ENCODE measurements at places on chromosomes 12 and 14. TPM values are rescaled to one million over a fixed set of nuclear protein-coding genes. Genes with fewer than 3 reads are reported as not detected.

PAX9 gene
- total RNA-seq = not detected

JKAMP gene
- 43.9 TPM for total RNA-seq

KRT75 gene
- total RNA-seq = not detected

HNF1A gene
- not detected for total RNA-seq

DNA sequence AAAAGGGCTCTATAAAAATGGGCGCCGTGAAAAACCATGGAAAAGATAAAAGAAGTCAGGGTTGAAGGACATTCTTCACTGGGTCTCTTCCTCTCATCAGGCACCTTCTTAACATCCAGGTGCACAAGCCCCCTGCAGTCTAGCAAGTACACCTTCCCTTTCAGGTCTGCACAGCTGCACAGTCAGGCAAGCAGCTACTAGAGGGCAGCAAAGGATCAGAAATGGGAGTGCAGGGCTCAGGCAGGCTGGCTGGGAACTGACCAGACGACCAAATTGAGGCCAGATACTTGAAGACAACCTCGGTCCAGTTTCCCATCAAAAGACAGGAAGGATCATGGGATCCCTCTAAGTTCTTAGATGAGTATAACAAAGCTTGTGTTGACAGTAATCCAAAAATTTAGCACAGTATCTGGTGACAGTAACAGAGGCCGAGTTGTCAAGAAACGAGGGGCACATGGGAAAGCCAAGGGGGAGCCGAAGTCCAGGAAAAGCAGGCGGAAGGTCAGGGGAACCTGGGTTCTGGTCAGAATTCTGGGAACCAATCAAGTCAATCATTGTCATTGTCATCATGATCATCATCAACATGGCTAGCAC is 10.1 kb upstream of the GRIP1 start:
- H3K27me3 ChIP-seq = no peaks in the 10 kb centered on the region
- no peaks in the 10 kb centered on the region for H3K36me3 ChIP-seq
- no peaks in the 10 kb centered on the region for H3K4me1 ChIP-seq

DNA sequence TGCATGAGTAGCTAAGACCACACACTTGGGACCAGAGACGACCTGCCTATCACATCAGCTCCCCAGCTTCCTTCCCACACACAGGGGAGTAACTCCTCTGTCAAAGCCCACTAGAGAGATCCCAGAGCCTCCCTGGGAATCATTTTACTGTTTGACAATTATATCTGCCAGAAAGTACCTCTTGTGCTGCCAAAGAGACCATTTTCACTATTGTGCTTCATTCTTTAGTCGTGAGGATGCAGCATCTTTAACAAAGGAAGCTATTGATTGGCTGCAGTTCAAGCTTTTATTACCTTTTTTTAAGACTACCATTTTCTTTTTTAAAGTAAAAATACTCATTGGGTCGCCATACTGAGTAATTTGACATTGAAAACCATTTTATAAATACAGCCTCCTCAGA is 194.5 kb upstream of the RGS6 start:
- H3K4me3 ChIP-seq = no peak overlapping the region
- no peak for DNase-seq
- no peaks in the 10 kb centered on the region for H3K27me3 ChIP-seq
- H3K27ac ChIP-seq = no peak overlapping the region
- H3K4me1 ChIP-seq = no peaks in the 10 kb centered on the region

GRCh38 chr14:82398256-82398655 is 864.6 kb upstream of the SEL1L start:
- no peaks in the 10 kb centered on the region for H3K36me3 ChIP-seq
- H3K27me3 ChIP-seq = no peaks in the 10 kb centered on the region
- no peaks in the 10 kb centered on the region for H3K4me1 ChIP-seq
- no peak overlapping the region for H3K27ac ChIP-seq
- no peak for DNase-seq

DNA sequence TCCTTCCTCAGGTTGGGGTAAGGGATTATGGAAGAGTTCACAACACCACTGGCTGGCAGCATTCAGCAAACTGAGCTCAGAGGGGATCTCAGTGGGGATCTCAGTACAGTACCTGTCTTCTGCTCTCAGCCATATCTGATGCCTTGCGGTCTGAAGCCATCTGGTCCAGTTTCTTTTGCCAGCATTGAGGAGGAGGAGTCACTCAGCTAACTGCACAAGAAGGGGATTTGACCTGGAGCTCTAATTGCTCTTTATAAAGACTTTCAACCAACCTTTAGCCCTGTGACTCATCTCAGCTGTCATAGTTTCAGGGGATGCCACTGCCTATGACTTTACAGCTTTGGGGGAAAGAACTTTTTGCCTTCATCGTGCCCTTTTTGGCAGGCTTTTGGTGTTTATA is 44.9 kb downstream of the JKAMP start:
- no peak overlapping the region for H3K27ac ChIP-seq
- H3K4me1 ChIP-seq = peaks cover 4% of the 10 kb centered on the region
- no peaks in the 10 kb centered on the region for H3K36me3 ChIP-seq
- H3K27me3 ChIP-seq = no peaks in the 10 kb centered on the region

- DNase-seq = no peak
- H3K27ac ChIP-seq = no peak overlapping the region
- no peaks in the 10 kb centered on the region for H3K4me1 ChIP-seq
- H3K4me3 ChIP-seq = no peak overlapping the region
- no peaks in the 10 kb centered on the region for H3K36me3 ChIP-seq
Observed at GRCh38 chr12:18898470-18898869, 160.6 kb downstream of the CAPZA3 start.

DNA sequence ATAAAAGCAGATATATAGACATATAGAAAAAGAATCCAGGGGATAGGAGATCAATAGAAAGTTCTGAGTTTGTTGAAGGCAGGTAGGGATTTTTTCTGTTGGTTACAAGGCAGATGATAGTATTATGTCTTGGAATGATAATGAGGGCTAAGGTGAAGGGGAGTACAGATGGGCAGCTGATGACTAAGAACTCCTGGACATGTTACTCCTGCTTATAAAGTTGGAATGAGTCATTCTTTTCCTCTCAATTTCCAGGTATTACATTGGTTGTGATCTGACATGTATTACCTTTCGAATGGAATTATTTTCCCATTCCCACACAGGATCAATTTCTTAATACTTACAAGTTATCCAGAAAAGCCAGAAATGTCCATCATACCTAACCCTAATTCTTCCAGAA is 545.2 kb upstream of the MGAT4C start:
- H3K27ac ChIP-seq = no peak overlapping the region
- no peaks in the 10 kb centered on the region for H3K36me3 ChIP-seq
- H3K4me1 ChIP-seq = no peaks in the 10 kb centered on the region
- DNase-seq = no peak

DNA sequence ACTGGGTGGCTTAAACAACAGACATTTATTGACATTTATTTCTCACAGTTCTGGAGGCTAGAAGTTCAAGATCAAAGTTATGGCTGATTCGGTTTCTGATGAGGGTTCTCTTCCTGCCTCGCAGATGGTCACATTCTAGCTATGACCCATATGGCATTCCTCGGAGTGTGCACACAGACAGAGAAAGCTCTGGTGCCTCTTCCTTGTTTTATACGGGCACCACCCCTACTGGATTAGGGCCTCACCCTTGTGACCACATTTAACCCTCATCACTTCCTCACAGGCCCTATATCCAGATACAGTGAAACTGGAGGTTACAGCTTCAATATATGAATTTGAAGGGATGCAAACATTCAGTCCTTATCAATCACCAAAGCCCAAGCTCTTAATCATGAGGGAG is 77.0 kb upstream of the OVCH1 start:
- no peaks in the 10 kb centered on the region for H3K27me3 ChIP-seq
- H3K4me1 ChIP-seq = peaks cover 20% of the 10 kb centered on the region
- no peak overlapping the region for H3K4me3 ChIP-seq
- no peak for DNase-seq
- H3K27ac ChIP-seq = peak overlapping the region; percentile 22

DNA sequence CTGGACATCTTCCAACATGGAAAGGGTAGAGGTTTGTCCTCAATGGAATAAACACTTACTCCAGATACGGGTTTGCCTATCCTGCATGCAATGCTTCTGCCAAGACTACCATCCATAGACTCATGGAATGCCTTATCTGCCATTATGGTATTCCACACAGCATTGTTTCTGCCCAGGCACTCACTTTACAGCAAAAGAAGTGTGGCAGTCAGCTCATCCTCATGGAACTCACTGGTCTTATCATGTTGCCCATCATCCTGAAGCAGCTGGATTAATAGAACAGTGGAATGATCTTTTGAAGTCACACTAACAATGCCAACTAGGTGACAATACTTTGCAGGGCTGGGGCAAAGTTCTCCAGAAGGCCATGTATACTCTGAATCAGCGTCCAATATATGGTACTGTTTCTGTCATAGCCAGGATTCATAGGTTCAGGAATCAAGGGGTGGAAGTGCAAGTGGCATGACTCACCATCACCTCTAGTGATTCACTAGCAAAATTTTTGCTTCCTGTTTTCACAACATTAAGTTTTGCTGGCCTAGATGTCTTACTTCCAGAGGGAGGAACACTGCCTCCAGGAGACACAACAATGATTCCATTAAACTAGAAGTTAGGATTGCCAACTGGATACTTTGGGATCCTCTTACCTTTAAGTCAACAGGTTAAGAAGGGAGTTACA is 140.4 kb downstream of the SLC35F4 start:
- no peaks in the 10 kb centered on the region for H3K27me3 ChIP-seq
- no peaks in the 10 kb centered on the region for H3K4me1 ChIP-seq
- DNase-seq = no peak
- no peaks in the 10 kb centered on the region for H3K36me3 ChIP-seq
- H3K4me3 ChIP-seq = no peak overlapping the region

DNA sequence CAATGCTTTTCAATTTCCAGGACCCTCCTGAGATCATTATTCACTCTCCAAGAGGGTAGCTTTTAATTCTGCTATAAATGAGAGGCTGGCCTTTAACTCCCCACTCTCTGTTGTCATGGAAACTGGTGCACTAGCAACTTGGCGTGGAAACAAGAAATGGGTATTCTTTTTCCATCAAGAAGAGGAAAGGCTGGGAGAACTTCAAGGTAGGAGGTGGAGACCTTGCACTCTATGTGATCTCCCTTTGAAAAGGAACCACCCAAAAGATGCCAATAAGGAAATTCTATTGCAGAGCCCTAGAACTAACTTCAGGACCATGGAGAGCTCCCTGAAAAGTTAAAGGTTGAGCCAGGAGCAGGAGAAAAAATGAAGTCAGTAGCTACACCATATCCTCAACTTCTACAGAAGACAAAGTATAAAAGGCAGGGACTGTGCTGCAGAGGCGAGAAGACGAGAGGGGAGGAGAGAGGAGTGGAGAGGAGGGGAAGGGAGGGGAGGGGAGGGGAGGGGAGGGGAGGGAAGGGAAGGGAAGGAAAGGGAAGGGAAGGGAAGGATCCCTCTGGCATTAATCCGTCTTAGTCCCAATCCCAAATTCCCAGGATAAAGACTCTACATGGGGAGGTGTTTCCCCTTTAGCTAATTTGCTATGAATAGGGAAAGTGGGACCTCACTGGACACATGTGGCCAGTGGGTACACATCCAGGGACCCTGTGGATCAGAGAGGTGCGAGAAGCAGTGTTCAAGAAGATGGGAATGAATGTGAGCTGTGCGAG is 46.7 kb upstream of the FICD start:
- DNase-seq = no peak
- no peak overlapping the region for H3K4me3 ChIP-seq
- H3K36me3 ChIP-seq = no peaks in the 10 kb centered on the region
- H3K27ac ChIP-seq = no peak overlapping the region
- no peaks in the 10 kb centered on the region for H3K27me3 ChIP-seq

- H3K36me3 ChIP-seq = no peaks in the 10 kb centered on the region
- no peak overlapping the region for H3K27ac ChIP-seq
- no peaks in the 10 kb centered on the region for H3K4me1 ChIP-seq
- no peaks in the 10 kb centered on the region for H3K27me3 ChIP-seq
- no peak overlapping the region for H3K4me3 ChIP-seq
Observed at GRCh38 chr14:100975671-100976070, 72.1 kb upstream of the RTL1 start.

GRCh38 chr14:75605916-75606315 is 27.5 kb downstream of the FLVCR2 start:
- H3K4me3 ChIP-seq = no peak overlapping the region
- no peaks in the 10 kb centered on the region for H3K27me3 ChIP-seq
- DNase-seq = no peak
- H3K27ac ChIP-seq = no peak overlapping the region
- H3K4me1 ChIP-seq = peaks cover 14% of the 10 kb centered on the region

DNA sequence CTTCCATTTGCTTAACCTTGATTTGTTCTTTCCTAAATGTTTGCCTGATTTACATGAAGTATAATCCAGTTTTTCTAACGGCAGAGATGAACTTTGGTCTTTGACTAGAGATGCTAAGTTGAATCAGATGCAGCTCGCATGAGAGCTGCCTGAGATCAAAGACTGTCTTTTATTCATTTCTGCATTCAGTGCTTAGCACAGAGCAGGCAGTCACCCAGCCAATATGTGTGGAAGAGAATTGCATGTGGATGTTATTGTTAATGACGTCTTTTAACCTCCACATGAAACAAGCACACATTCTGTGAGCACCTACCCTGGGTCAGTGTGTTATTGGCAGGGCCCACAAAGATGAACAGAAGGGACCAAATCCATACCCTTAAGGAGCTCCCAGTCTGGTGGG is 99.2 kb downstream of the SLC5A8 start:
- no peak for DNase-seq
- H3K27me3 ChIP-seq = no peaks in the 10 kb centered on the region
- no peak overlapping the region for H3K4me3 ChIP-seq
- H3K4me1 ChIP-seq = no peaks in the 10 kb centered on the region
- H3K27ac ChIP-seq = no peak overlapping the region

DNA sequence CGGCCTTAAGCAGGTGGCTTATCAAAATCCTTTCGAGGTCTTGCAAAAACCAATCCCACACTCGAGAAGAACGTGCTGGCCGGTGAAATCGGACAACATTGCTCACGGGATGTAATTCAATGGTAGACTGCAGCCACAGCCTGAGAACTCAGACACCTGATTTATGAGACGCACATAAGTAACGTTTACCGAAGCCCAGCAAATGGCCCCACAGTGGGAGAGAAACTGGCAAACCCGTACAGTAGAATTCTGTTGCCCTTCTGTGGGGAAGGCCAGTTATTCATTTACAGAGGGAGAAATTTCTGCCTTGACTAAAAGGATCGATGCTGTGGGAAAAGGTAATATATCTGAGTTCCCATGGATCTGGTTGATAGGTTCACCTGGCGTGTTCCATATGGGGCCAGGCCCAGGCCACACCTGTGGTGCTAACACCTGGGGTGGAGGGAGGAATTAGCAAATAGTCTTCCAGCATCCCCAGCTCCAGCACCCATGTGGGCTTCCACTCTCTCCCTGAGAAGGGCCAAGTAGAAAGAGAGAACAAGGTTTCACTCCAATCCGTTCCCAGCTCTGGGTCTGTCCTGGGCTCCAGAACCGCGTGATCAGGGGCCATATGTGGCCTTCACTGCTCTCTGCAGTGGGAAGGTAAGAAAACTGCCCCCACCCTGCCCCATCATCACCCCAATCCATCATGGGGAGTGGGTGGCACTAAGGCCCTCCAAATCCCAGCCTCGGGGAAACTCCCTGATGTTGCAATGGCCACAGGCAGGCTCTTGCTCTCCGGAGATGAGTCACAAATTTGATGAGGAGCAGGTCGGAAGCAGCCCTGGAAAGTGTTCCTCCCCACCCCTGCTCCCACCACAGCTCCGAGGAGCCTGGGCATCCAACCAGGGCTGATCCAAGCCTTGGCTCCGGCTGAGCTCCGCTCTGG is 12.7 kb downstream of the BDKRB1 start:
- H3K4me3 ChIP-seq = no peak overlapping the region
- H3K4me1 ChIP-seq = no peaks in the 10 kb centered on the region
- H3K36me3 ChIP-seq = no peaks in the 10 kb centered on the region
- no peak for DNase-seq
- H3K27ac ChIP-seq = no peak overlapping the region

GRCh38 chr14:29654901-29655550 is 272.6 kb downstream of the PRKD1 start:
- no peaks in the 10 kb centered on the region for H3K27me3 ChIP-seq
- H3K4me3 ChIP-seq = no peak overlapping the region
- no peak overlapping the region for H3K27ac ChIP-seq
- no peaks in the 10 kb centered on the region for H3K4me1 ChIP-seq

Data from gastrocnemius medialis (tissue), 4 donors.